Sigmoid colon (tissue), 7 donors: ENCODE measurements at places on chromosomes 6 and 20. TPM values are rescaled to one million over a fixed set of nuclear protein-coding genes. Genes with fewer than 3 reads are reported as not detected.

DNA sequence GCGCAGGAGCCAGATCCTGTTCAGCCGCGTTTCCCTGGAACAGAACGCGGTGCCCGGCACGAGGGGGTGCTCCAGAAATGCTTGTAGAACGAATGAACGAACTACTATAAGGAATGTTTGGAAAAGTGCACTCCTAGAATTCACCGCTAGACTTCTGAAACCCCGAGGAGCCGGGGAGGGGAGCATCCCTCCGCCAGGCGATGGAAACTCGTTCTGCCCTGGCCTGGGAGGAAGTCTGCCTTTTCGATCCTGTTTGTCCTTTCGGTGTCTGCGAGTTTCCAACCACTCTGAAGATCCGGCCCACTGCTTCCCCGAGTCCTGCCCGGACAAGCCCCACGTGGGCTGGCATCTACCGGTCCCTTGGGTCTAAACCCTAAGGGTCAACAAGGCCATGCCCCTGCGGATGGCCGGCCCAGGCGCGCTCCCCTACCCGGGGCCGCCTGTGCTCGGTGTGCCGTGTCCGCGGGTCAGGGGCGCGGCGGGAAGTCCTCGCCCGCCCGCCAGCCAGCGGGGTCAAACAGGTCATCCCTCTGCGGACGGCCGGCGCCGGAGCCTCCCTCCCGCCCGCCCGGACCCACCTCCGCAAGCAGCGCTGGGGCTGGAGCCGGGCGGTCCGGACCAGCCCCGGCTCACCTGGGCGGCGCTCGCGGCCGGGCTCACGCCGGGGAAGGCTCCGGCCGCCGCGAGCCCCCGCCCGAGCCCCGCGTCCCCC, 526 bp downstream of the SULF2 start:
- DNase-seq, result no peak

DNA sequence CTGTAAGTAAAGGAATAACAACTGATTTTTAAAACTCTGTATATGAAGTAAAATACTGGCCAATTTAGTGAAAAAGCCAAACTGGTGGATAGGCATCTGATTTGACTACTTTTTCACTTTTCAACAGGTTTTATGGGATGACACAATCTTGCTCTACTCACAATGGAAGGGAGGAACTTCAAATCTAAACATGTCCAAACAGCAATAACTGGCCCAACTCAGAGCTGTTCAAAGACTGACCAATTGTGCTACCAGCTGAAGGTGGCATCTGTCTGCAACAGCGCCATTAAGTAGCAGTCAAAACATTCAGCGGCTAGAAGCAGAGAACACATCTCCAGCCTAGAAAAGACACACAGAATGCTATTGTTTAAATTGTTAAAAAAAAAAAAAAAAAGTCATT, 44.6 kb downstream of the SESN1 start:
- no peak for DNase-seq

The RBL1 gene
- total RNA-seq, result 4.6 TPM

DNA sequence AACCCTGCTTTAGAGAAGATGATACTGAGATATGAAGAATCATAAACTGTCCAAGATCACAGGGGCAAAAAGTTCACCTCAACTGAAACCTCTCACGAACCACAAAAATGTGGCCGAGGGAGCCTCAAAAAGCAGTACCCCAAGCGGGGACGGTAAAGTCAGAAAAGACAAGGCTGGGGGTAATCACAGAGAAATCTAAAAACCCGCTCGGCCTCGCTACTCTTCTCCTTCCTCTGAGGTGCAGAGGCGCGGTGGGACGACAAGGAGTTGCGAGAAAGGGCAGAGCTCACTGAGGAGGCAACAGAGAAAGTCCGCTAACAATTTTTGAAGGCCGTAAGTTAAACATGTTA, 356 bp upstream of the IRAK1BP1 start:
- no peak for DNase-seq

DNA sequence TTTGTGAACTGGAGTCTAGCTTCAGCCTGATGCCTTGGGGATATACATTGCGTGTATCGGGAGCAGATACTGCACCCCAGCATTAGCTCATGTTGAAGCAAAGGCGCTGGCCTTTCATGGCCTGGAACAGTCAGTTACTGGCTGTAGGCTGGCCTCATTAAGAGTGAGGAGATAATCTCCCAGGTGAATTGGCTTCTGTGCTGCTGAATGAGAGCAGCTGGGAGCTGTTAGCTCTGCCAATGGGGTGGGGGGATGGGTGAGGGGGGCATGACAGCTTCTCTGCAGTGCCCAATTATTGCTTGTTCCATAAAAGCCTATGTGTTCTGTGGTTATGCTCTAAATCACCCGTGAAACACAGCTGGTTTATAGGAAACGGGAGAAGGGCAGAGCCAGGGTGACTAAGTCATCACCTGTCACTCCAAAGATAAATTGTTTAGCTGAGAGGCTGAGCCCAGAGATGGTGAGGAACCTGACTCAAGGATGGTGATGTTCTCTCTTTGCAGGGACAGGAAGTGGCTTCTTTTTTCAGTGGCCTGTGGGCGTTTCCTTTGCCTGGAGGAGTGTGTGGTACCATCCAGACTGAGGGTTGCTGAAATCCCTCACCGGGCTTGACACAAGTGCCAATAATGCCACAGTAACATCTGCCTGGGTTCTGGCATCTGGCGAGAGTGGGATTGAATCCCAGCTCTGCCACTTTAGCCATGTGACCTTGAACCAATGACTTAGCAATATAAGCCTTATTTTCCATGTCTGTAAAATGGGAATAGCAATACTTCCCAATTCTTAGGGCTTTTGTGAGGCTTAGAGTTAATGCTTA, 170.8 kb downstream of the BCAS1 start:
- DNase-seq, result no peak

The PHF3 gene
- 59.6 TPM for total RNA-seq

The LIN28B gene
- not detected for total RNA-seq

The TCF21 gene
- 16.3 TPM for total RNA-seq

DNA sequence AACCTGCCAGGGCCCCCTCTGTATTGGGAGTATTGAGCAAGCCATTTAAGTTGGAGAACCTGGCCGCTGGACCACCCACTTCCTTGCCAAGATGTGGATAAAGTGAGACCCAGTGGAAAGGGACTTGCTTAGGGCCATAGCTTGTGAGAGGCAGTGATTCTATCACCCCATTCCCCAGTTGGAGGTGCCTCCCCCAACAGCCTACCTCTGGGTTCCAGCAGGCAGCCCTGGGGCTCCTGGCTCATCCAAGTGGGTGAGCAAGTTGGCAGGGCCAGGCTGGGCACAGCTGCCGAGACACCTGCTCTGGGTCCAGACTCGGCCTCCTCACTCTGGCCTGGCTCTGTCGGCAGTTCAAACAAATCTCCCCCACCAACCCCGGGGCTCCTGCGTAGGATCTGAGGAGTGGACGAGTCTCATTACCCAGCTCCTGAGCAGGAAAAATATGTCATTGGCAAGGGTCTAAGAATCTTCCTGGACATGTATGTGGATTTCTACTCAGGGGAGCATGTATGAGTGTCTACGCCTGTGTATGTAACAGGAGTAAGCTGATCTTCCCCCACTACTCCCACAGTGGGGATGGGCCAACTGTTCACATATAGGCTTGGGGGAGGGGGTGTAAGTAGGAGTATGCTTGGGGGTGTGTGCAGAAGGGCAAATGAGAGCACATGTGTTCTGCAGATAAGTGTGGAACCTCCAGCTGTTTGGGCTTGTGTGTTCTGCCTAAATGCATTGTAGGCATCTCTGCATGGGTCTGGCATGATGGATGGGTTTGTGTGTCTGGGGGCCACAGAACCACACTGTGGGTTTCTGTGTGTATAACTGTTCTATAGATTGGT, 1.9 kb downstream of the ID1 start:
- no peak for DNase-seq

The MBOAT1 gene
- total RNA-seq, result 6.9 TPM

DNA sequence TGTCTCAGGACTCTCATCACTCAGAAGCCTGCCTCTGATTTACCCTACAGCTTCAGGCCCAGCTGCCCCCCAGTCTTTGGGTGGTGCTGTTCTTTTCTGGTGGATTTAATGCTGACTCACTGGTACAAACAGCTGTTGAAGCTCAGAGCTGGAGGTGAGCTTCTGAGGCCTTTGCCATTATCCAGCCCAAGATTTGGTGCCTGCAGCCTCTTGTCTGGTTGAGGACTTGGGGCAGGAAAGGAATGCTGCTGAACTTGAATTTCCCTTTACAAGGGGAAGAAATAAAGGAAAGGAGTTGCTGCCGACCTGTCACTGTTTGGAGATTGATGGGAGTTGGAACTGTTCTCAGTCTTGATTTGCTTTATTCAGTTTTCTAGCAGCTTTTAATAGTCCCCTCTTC, 19.8 kb downstream of the ABCF1 start:
- no peak for DNase-seq

DNA sequence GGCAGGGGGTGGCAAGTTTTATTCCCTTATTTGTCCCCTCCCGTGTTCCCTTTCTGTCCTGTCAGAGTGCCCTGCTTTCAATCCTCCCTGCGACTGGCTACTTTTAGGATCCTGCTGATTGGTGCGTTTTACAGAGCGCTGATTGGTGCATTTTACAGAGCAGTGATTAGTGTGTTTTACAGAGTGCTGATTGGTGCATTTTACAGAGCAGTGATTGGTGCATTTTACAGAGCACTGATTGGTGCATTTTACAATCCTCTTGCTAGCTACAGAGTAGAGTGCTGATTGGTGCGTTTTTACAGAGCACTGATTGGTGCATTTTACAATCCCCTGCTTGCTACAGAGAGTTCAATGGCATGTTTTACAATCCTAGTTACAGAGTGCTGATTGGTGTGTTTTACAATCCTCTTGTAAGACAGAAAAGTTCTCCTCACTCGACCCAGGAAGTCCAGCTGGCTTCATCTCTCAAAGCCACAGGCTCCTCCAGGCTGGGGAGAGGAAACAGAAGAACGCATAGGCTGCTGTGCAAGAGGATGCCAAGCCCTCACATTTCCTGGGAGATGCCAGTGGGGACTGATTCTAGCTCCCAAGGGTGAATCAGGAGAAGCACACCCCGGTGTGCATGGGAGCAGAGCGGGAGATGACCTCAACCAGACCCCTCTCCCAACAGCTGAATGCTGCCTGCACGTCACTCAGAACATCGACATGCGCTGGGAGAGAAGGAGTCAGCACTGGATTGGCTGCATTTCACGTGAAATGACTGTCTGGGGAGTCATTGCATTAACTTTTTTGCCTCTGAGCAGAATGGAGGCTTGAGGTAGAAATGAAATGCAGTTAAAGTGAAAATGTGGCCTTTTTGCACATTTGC, 48.3 kb upstream of the SLC22A23 start:
- no peak for DNase-seq
